ENCODE measurements at places on chromosomes 5 and 9. TPM values are rescaled to one million over a fixed set of nuclear protein-coding genes. Genes with fewer than 3 reads are reported as not detected.

The CCDC152 gene
- total RNA-seq, result 8.1 TPM

The PPP2R2B gene
- total RNA-seq, result 135 TPM

The BTNL8 gene
- total RNA-seq, result not detected

The GGTA1 gene
- 1.9 TPM for total RNA-seq

The LCN15 gene
- total RNA-seq, result not detected

The FOXE1 gene
- not detected for total RNA-seq

The GFI1B gene
- not detected for total RNA-seq

The OR2S2 gene
- total RNA-seq, result not detected

The RNF208 gene
- total RNA-seq, result 1.9 TPM

The ERAP2 gene
- 6.6 TPM for total RNA-seq

The PCDHB4 gene
- total RNA-seq, result 11.0 TPM

The PHYHD1 gene
- total RNA-seq, result 1.9 TPM

The MED22 gene
- total RNA-seq, result 34.4 TPM

The PCDHA9 gene
- 42.6 TPM for total RNA-seq

The BRINP1 gene
- 69.2 TPM for total RNA-seq

The TLX3 gene
- total RNA-seq, result not detected

The MAST4 gene
- 31.3 TPM for total RNA-seq

The SOHLH1 gene
- not detected for total RNA-seq

The C5 gene
- 12.2 TPM for total RNA-seq

The POU5F2 gene
- total RNA-seq, result 17.2 TPM

The NXNL2 gene
- 0.94 TPM for total RNA-seq

The BNC2 gene
- 0.31 TPM for total RNA-seq

The CCT5 gene
- total RNA-seq, result 232 TPM

The C9orf153 gene
- total RNA-seq, result 1.3 TPM

The CDO1 gene
- 91.7 TPM for total RNA-seq

The SPATA31D4 gene
- total RNA-seq, result not detected

The GPR21 gene
- 17.2 TPM for total RNA-seq

The CDX1 gene
- not detected for total RNA-seq

The TAF11L5 gene
- total RNA-seq, result not detected

The PLPPR1 gene
- 169 TPM for total RNA-seq

The MRPL22 gene
- 19.4 TPM for total RNA-seq

The GABRA6 gene
- not detected for total RNA-seq

The TMC1 gene
- 0.94 TPM for total RNA-seq

The IFNA21 gene
- total RNA-seq, result not detected

The CTXN3 gene
- 0.63 TPM for total RNA-seq

The SPINK13 gene
- not detected for total RNA-seq

The KCNV2 gene
- not detected for total RNA-seq

The C5orf58 gene
- not detected for total RNA-seq

The FOXD4 gene
- total RNA-seq, result 0.31 TPM

The DBH gene
- total RNA-seq, result not detected

The SLC23A1 gene
- not detected for total RNA-seq

The GPRIN1 gene
- total RNA-seq, result 113 TPM

The BAAT gene
- total RNA-seq, result 0.31 TPM

The DRD1 gene
- total RNA-seq, result 3.4 TPM

The DNAH5 gene
- total RNA-seq, result 8.1 TPM
